Urinary bladder (tissue), 4 donors: ENCODE measurements at places on chromosomes 5 and 9.

DNA sequence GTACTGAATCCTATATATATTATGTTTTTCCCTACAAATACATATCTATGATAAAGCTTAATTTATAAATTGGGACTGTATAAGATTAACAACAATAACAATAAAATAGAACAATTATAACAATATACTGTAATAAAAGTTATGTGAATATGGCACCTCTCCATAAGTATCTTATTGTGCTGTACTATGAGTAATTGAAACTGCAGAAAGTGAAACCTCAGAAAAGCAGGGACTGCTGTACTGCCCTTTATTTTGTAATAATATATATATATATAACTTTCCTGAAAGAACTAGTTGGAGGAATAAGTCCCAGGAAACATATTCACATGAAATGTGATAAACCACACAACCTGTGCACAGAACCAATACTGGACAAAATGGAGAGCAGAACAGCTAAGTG, 77.3 kb downstream of the PAM start:
- DNase-seq = no peak

- DNase-seq = no peak
Measured at GRCh38 chr5:84589926-84590325, 205.2 kb upstream of the EDIL3 start.

DNA sequence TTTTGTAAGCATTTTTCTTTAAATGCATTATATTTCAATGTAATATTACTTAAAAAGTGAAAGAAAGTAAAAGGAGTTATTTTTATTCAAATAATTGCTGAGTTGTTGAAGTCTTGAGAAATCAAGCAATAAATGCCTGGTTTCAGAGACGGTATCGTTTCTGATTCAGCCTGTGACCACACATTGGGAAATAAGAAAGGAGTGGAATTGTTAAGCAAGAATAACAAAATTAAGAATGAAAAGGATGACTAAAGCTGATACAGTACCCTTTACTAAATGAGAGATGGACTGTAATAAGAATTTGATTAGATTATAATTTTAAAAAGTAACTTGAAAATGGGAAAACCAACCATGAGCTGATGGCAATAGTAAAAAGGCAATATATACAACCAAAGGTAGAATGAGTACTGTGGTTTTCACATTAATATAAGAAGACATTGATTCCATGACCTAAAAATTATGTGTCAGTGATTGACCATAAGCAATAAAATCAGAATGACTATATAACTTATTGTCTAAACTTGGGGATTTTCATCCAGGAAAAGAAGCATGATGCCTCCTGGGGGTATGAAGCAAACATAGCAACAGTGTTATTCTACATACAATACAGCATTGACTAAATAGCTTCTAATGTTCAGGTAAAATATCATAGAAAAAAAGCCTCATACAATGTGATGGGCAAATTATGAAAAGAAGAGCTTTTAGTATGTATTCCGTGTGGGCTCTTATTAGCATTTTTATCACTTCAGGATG, 101.9 kb upstream of the PRDM9 start:
- DNase-seq = no peak

DNA sequence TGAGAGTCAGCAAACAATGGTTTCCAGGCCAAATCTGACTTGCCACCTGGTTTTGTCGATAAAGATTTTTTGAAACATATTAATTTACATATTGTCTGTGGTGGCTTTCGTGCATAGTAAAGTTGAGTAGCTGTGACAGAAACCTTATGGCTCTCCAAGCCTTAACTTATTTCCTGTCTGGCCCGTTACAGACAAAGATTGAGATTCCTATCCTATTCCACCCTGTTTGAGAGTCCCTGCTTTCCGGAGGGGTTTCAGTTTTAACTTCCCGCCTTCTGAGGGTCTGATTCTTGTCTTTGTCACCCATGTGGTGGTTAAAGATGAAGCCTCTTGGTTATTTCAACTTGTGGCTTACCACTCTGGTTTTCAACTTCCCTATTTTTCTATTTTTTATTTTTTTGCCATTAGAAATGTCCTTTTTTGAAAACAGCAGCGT, 11.4 kb downstream of the OTULIN start:
- DNase-seq = no peak

DNA sequence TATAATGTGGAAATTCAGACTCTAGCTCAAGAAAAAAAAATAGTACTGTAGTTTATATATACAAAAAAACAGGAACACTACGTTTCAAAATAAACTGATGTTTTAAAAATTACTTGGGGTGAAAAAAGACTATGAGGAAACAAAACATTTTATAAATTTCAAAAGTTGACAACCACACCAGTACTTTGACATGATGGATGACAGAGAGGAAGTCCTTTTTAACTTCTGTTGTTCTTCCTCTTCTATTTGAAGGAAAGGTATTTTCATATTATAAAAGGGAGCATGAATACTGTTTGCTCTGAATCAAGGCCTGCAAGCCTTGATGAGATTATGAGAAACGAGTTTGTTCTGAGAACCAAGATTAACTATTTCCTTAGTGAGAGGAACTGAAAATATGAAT, 456.9 kb downstream of the TAF11L14 start:
- no peak for DNase-seq

DNA sequence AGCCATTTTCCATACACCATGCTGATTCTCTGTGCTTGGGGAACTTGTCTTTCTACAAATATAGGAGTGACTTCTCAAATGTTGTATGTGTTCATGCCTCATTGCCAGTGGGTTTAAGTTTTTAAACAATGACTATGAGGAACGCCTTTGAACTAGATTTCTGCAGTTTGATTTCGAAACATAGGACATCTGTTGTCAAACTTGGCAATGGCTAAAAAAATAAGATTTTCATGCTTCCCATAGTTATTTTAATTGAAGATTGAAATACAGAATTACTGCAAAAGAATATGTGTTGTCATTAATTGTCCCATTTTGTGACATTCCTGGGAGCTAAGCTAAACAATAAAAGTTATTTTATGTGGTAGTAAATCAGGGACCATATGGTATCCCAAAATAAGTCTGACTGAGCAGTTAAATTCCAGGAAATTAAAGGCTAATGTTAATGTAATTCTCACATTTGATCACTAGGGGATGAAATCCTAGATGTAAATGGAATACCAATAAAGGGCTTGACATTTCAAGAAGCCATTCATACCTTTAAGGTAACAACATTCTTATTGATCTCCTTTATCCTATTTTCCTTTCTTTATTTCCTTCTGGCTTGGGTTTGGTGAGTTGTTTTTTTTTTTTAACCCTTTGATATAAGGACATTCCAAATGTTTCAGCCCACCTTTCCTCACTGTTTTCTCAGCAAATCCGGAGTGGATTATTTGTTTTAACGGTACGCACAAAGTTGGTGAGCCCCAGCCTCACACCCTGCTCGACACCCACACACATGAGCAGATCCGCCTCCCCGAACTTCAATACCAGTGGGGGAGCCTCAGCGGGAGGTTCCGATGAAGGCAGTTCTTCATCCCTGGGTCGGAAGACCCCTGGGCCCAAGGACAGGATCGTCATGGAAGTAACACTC, 116.7 kb downstream of the GOLPH3 start:
- no peak for DNase-seq

GRCh38 chr9:70092190-70092589, 48.5 kb downstream of the MAMDC2 start:
- DNase-seq = no peak

- DNase-seq = no peak
Measured at GRCh38 chr9:103037508-103038477, 42.7 kb downstream of the CYLC2 start.

- DNase-seq = no peak
Measured at GRCh38 chr9:136117916-136118319, 757 bp downstream of the TMEM250 start.

DNA sequence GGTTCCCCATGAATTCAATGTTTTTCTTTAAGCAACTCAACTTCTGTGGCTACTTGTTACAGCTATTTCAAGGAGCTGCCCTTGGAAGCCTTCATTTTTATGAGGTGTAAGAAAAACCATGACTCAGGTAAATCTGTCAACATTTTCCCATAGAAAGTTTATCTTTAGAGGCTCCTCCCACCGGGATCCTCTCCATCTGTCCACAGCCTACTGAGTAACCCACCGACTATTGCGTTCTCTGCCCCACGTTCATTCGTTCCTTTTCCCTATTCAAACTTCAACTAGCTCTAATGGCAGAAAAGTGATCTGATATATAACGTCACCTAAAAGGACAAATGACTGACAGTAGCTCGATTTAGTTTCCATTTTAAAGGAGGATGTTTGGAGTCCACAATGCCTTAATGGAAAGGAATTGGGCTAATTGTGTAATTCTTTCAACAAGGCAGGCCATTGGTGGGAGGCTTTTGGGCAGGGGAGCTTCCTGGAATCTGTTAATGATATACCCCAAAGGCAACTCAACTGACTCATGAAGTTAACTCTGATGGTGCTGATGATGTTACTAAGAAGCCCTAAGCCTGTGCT, 29.3 kb upstream of the NR3C1 start:
- DNase-seq = no peak

- peak; percentile 85 for DNase-seq
Measured at GRCh38 chr9:93962561-93963440, 7.6 kb upstream of the BARX1 start.

DNA sequence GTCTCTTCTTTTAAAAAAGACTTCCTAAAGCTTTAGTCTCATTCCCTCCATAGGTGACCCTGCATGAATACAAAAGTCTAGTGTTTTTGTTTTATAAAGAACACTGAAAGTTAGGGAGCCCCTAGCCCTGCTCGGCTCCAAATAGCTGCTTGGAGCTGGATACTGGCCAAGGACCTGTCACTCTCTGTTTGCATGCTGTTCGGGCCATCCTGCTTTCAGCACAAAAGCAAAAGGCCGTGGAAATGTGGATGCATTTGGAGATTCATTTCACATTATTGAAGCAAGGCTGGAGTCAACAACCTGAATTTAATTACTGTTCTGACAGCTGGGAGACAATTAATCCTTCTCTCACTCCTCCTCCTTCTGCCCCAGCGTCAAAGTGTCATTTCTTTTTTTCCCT, 151.7 kb upstream of the NMUR2 start:
- no peak for DNase-seq

DNA sequence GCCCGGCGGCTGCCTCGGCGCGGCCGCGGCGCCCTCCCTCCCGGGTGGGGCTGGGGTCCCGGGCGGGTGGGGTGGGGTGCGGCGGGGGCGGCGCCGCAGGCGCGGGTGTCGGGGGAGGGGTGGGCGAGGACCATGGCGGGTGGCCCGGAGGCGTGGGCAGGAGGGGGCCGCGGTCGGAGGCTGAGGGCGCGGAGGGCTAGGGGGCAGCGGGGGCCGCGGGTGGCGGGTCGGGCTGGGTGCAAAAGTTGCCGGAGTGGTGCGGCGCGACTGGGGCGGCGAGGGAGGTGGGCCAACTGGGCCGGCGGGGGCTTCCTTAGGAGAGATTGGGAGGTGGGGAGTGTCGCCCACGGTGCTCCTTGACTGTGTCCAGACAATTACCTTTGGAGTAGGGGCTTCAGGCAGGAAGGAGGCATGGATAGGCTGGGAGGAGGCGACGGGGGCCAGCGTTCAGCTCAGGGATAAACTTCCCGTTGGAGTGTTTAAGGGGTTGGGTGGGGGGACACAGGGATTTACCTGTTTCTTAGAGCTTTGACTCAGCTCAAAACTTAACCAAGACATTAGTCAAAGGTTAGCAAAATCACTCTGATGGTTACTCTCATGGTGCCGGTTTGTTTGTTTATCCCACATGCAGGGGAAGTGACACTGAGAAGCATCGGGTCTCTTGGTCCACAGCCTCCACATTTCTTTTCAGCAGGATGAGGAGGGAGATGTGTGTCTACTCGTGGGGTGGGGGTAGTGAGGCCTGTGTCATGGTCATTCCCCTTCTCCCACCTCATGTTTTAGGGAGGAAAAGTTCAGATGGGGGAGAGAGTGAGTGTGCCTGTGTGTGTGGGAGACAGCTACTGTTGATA, 859 bp downstream of the CSNK1G3 start:
- DNase-seq = no peak
